ENCODE measurements at places on chromosomes 12 and 14.

- no peak for DNase-seq
Measured at GRCh38 chr12:103969391-103969790, 3.7 kb downstream of the TDG start.

- DNase-seq, result no peak
Measured at GRCh38 chr14:51627313-51627712, 24.4 kb upstream of the FRMD6 start.

DNA sequence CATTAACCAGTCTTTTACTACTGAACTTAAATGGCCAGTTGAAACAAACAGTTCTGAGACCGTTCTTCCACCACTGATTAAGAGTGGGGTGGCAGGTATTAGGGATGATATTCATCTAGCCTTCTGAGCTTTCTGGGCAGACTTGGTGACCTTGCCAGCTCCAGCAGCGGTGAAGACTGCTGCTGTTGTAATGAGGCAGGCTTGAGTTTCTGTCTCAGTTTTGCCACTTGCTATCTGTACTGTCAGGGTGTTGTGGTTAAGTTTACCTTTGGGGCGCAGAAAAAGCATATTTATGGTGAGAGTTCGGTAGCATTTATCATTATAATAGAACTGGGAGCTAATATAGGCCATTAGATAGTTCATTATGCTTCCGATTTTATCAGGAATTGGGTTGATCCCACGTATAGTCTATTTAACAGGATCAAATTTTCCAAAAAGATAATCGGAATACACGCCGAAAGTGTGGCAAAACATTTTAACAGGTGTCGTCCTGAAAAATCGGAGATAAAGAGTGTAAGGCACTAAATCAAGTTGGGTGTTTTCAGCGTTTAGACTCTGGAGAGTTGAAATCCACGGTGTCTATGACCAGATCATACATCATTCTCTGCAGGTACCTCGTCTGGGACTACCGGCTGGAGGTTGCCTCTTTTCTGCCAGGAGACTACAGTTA is 688 bp upstream of the NECAP1 start:
- DNase-seq, result no peak

DNA sequence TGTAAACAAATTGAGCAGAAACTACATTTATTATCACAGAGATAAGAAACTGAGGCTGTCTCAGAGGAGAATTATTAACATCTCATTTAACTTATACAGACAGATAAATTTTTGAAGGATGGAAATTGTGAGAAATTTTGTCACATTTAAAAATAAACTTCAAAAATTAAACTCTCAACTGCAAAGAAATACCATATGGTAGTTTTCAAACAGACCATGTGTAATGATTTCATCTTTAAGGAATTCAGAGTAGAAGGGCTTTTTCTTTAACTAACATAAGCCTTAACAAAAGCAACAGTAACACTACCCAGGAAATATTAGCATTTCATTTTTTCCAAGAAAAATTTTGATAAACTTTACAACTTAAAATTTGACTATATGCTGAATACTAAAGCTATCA is 26.6 kb downstream of the NUP37 start:
- DNase-seq, result no peak

DNA sequence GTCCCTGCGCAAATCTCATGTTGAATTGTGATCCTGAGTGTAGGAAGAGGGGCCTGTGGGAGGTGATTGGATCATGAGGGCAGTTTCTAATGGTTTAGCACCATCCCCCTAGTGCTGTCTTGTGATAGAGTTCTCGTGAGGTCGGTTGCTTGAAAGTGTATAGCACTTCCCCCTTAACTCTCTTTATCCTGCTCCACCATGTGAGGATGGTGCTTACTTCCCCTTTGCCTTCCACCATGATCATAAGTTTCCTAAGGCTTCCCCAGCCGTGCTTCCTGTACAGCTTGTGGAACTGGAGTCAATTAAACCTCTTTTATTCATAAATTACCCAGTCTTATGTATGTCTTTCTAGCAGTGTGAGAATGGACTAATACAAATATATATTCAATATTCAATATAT is 303.7 kb upstream of the SEL1L start:
- no peak for DNase-seq

- DNase-seq, result no peak
Measured at GRCh38 chr14:77071938-77072388, 26.1 kb upstream of the CIPC start.
